CD4-positive, alpha-beta memory T cell (primary cell): ENCODE measurements at places on chromosomes 6 and 20.
A peak's percentile ranks its signal among the peaks of the same experiment; 100 is the strongest.

GRCh38 chr6:14026831-14027539 is 90.6 kb upstream of the CD83 start:
- DNase-seq = no peak

DNA sequence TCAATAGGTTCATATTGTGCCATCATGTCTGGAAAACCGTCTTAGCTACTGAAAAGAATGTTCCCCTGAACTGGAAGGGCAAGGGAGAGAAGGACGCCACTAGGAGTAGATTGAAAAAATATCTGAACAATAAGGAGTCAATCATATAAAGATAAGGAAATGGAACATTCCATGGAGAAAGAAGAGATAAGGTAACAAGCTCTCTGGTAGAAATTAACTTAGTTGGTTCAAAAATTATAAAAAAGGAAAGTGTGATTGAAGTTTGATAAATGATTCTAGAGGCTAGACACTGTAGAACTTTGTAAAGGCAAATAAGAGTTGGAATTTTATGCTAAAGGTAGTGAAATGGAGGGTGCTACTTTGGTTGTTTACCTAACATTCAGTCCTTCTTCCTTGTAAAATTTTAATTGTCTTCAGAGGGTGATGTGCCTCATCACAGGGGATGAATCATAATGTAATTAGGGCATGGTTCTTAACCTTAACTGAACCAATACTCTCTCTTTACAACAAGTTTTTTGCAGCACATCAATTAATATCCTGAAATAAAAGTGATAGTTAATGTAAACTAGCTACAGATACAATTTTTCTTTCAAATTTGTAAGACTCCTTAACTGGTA is 135.5 kb downstream of the GPX5 start:
- DNase-seq = no peak

- no peak for DNase-seq
These were observed 12.4 kb downstream of the TFB1M start for GRCh38 chr6:155301867-155302266.

- DNase-seq = no peak
These were observed 395.3 kb downstream of the TBC1D32 start for GRCh38 chr6:120938876-120939472.

- DNase-seq = no peak
These were observed 49.9 kb upstream of the CD83 start for GRCh38 chr6:14067656-14068055.

GRCh38 chr6:96626759-96627364 is 63.9 kb downstream of the FHL5 start:
- peak; percentile 7 for DNase-seq

DNA sequence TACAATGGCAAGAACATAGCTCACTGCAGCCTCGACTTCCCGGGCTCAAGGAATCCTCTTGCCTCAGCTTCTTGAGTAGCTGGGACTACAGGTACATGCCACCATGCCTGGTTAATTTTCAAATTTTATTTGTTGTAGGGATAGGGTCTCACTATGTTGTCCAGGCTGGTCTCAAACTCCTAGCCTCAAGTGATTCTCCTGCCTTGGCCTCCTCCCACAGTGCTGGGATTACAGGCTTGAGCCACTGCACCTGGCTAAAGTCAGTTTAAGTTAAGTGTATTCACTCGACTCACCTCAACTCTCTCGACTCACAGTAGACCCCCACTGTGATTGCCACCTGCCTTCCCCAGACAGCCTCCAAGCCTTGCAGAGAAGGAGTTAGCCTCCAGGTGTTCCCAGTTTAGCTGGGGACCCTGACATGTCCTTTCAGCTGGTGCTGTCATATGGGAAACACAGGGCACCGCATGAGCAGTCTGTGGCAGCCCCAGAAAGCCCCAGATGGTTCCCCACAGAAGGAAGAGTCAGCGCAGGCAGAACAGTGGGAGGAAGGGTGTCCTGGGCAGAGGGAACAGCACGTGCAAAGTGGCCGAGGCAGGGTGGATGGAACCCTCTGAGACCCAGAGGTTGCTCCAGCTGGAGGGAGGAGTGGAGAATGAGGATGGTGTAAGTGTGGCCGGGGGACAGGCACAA is 40.4 kb downstream of the CEBPB start:
- DNase-seq = no peak

GRCh38 chr6:139037490-139037889 is 8.9 kb downstream of the ABRACL start:
- DNase-seq = no peak

DNA sequence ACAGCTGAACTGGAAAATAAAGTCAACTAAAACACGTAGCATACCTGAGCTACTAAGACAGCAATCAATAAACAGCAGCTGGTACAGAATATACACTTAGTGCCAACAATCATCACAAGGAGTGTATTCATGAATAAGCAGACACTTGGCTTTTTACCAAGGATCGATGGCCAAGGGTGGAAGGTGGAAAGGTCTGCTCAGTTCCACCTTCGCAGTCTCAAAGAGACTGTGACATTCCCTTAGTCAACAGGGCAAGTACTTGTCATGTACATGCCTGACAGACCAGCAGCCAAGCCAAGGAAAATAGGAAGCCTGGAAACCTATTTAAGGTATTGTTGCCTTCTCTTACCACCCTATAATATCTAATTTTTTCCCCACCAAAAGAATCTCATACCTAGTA is 21.4 kb downstream of the HBS1L start:
- DNase-seq = no peak

DNA sequence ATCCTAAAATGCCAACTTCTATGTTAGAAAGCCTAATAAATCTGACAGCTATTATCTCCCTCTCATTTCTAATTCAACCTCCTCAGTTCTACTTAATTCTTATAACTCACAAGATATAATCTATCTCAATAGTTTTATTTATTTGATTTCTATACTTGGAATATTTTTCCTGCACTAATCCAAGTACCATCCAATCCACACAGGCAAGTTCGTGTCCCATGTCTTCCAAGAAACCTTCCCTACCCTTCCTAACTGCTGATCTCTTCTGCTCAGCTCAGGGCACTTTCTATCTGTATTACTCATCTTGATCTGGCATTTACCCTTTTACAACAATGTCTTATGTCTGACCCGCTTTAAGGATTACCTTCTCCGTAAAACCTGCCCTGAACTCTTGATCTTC is 18.2 kb downstream of the NCOA5 start:
- DNase-seq = no peak

DNA sequence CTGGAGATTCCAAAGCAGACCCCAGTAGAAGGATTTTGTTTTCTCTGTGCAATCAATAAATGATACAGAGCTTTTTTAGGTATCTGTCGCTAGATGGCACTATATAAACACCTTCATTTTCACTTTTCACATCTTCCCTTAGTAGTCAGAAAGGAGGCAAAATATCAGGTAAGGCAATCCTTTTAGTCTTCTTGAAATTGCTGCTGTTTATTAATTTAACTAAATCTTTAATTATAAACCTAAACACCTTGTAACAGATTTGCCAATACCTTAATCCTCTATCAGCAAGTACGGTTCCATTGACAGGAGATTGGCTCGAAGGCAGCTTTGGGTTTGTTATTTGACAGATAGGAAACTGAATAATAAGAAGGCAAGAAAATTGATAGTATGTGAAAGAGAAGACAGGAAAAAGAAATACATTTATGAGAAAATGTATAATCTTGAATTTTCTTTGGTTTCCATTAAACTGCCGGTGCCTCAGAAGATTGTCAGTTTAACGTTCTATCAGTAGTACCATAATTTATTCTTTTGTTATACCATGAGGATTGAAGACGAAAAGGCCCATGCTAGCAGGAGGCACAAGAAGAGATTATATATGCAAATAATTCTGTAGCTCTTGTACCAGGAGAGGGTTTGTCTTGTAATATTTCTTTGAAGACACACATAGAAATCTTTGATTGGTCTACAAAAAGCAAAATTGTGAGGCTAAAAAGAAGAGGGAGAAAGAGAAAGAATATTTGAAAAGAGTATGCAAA is 23.5 kb upstream of the IBTK start:
- peak; percentile 42 for DNase-seq

- no peak for DNase-seq
These were observed 557.8 kb upstream of the SLC35B3 start for GRCh38 chr6:8993111-8993510.

GRCh38 chr6:108836061-108836460 is 12.2 kb upstream of the ARMC2 start:
- no peak for DNase-seq

DNA sequence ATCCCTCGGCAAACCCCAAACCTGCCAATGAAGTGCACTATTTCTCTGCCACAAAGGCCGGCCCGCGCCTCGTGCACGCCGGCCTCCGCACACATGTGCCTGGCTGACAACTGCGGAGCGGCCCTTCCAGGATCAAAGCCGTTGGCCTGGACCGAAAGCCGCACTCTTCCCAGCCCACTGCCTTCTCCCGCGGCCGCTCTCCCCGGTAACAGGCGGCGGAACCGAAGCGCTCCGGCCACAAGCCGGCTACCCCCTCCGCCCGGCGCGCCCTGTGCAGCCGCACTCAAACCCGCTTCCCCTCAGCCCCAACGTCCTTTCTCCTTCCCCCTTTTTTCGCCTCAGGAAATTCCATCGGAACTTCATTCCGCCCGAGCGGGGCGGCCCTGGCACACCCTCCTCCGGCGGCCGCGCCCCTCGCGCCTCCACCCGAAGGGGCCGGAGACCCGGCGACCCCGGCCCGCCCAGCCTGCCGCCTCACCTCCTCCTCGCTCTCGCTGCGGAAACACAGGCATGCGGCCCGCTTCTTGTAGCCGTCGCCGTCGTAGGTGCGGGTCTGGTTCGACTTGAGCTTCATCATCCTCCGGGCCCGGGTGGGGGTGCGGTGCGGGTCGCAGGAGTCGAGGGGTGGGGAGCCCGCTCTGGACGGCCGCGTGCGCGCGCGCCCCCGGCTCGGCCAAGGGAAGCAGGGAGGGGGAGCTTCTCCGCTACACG is 528 bp downstream of the NUDT3 start:
- no peak for DNase-seq

DNA sequence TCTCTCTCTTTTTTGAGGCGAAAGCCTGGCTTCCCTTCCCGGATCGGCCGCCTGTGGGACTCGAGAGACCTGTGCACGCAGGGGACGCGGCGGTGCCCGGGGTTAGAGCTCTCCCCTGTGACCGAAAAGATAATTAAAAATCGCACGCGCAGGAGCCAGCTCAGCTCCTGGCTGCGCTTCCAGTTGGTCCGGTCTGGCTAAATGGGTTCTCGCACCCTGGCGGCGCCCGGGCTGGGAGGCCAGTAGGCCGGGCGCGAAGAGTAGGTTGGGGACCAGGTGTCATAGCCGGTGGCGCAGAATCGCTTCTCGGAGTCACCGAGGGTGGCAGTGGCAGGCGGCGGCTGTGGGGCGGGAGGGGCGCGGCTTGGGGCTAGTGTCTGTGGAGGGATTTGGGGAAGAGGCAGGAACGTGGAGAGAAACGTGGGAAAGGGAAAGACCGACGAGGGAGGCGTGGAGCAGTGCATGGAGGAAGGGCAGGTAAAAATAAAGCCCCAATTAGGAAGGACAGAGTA is 41.9 kb upstream of the SUPT3H start:
- DNase-seq = peak; percentile 70

- no peak for DNase-seq
These were observed 236.4 kb upstream of the PRDM1 start for GRCh38 chr6:105849746-105850145.

- no peak for DNase-seq
These were observed 49.6 kb upstream of the DSN1 start for GRCh38 chr20:36823121-36823520.

- DNase-seq = no peak
These were observed 50.4 kb upstream of the MPC1 start for GRCh38 chr6:166433096-166433495.

GRCh38 chr6:35061102-35061615 is 80.0 kb downstream of the TCP11 start:
- DNase-seq = no peak
